DMS53 (cell line): ENCODE measurements at places on chromosomes 7 and 10.

DNA sequence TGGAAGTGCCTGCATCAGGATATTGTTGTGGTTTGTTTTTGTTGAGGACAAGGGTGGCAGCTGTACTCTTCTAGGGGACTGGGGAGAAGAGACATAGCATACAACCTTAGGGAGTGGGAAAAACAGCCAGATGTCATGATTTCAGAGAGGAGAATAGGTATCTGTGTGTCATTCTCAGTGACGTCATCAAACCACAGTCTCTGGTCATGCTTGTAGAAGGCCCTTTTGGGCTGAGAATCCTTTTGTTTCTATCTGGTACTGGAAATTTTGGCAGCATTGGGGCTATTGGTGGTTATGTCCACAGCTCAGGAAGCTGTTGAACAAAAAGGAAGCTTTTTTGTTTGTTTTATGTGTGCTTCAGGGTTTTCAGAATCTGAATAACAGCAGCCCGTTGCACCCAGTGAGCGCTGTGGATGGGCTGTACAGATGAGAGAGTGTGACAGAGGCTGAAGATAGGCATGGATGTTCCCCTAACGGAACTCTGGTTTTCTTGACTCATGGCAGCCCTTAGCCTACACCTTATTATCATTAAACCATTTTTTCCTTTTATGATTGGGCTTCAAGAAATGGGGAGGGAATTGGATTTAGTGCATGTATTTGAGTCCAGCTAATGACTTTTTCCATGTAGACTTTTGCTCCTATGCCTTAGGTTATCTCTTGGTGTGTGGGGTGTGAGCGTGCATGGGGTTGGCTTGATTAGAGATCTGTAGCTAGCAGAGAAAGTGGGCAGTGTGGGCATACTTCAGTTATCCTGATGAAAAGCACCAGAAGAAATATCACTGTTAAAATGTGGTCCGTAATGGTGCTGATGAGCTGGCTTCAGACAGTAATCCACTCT is 65.7 kb downstream of the SND1 start:
- no peak for DNase-seq

GRCh38 chr7:75892634-75893272 is 13.9 kb downstream of the RHBDD2 start:
- DNase-seq = peak; percentile 62

- no peak for DNase-seq
Measured at GRCh38 chr7:82745117-82745516, 301.5 kb upstream of the CACNA2D1 start.

DNA sequence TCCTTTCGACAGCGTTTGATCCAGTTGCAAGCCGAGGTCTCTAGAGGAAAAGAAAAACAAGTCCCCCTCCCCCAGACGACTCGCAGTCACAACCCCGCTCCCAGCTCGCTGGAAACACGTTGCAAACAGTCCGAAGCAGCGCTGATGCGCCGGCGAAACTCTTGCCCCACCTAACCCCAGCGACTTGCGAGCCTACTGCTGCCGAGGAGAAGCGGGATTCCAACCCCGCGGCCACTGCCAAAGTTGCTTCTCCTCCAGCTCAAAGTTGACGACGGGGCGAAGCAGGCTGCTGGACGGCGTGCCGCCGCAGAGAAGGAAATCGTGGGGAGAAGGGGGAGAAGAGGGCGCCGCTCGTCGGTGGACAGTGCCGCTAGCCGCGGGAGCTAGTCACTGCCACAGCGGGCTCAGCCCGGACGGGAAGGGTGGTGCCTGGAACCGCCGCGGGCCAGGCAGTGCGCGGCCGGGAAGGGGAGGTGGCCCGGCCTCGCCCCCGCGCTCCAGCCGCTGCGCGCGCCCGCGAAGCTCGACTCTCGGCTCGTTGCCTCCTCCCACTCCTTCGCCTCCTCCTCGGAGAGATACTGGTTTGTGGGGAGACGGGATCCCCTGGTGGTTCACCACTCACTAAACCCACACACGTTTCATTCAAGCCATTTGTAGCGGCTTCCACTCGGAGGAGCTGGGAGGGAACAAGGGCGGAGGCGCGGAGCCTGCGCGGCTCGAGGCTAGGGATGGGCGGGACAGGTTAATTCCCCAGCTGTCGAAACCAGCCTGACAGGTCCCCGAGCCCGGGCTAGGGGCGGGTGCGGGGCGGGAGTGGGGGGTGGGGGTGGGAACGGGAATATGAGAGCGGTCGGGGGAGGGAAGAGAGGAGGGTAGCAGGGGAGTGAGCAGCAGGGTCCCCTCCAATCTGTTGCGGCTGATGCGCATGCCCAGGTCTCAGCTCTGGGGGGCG is at the start of gene GPR37:
Gene GPR37, minus strand, starts transcription at position 392 of the 952 bp plus-strand sequence. CDS start 816 bp downstream, outside the sequence.
- DNase-seq = peak; percentile 98

- peak; percentile 47 for DNase-seq
Measured at GRCh38 chr7:32937344-32938174, 19.7 kb upstream of the FKBP9 start.

GRCh38 chr7:84665339-84665738 is 470.8 kb upstream of the SEMA3A start:
- DNase-seq = no peak

- DNase-seq = no peak
Measured at GRCh38 chr10:94591461-94592205, 46.0 kb downstream of the HELLS start.

GRCh38 chr7:96178581-96178980 is 143.3 kb downstream of the SLC25A13 start:
- no peak for DNase-seq

DNA sequence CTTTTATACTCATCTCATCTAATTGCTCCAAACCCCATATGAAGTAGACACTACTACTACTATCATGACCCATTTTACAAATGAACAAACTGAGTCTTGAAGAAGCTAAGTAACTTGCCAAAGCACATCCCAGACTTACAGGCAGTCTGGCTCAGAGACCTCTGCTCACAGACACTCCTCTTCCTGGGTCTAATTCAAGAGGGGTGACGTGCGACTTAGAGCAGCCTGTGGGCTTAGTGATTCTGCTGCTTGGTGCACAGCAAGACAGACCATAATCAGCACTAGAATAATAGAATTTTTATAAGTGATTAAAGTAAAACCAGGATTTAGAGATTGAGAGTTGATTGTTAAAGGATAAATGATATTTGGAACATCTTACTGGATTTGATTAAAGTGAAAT is 750.8 kb downstream of the AUTS2 start:
- DNase-seq = no peak

DNA sequence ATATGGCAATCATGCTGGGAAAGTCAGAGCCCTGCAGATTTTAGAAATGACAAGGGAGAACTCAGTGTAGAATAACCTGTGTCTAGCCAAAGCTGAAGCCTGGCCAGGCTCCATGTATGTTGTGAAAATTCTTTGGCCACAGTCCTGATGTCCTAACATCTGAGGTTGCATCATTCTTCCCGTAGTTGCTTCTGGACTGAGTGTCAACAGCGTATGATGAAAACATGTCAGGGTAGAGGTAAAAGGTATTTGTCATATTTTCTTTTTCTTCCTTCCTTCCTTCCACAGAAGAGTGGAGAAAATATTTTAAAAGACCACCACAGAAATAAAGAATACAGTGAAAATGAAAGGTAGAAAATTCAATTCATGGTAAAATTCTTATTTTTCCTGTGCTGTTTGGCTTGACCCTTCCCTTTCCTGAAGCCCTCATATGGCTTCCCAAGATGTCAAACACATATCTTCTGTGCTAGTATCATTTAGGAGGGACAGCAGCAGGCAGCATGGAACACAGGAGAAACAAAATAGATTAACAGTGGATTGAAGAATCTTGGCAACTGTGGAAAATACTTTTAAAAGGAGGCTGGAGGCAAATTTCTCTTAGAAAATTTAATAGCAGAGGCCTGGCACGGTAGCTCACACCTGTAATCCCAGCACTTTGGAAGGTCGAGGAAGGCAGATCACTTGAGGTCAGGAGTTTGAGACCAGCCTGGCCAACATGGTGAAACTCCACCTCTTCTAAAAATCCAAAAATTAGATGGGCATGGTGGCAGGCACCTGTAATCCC is 18.9 kb upstream of the NRBF2 start:
- no peak for DNase-seq
